Neural progenitor cell (in vitro differentiated cells): ENCODE measurements at places on chromosomes 6 and 20. TPM values are rescaled to one million over a fixed set of nuclear protein-coding genes. Genes with fewer than 3 reads are reported as not detected.

The SULF2 gene
- 24.0 and 38.0 TPM in 2 replicates for total RNA-seq

The SMLR1 gene
- total RNA-seq = not detected in 2 replicates

The SYNJ2 gene
- total RNA-seq = 2.5 and 4.8 TPM in 2 replicates

The PREX1 gene
- 4.5 and 13.4 TPM in 2 replicates for total RNA-seq

The CALHM4 gene
- total RNA-seq = not detected in 2 replicates
